ENCODE measurements at places on chromosomes 7 and 10.

DNA sequence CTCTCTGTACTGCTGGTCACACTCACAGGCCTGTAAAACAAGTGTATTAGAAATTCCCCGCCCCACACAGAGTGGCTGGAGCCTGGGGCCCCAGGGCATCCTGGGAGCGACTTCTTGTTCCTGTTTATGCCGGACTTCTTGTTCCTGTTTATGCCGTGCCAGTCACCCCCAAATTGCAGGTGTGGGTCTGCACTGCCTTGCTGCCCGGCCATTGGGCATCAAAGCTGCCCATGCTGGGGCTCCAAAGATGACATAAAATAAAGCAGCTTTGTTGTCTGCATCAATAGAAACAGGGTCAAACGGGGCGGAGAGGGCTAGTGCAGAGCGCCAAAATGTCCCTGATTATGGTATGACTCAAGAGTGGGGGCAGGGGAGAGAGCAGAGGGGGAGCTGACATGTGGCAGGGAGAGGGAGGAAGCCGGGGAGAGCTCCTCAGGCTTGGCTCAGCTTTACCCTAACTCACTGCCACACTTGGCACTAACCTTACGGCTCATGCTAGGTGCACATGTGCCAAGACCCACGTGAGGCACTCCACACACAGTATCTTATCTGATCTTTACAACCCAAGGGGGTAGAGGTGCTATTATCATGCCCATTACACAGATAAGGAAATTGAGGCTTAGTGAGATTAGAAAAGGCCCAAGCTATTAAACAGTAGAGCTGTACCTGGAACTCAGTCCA is 98.4 kb downstream of the PIP4K2A start:
- no peak for DNase-seq

DNA sequence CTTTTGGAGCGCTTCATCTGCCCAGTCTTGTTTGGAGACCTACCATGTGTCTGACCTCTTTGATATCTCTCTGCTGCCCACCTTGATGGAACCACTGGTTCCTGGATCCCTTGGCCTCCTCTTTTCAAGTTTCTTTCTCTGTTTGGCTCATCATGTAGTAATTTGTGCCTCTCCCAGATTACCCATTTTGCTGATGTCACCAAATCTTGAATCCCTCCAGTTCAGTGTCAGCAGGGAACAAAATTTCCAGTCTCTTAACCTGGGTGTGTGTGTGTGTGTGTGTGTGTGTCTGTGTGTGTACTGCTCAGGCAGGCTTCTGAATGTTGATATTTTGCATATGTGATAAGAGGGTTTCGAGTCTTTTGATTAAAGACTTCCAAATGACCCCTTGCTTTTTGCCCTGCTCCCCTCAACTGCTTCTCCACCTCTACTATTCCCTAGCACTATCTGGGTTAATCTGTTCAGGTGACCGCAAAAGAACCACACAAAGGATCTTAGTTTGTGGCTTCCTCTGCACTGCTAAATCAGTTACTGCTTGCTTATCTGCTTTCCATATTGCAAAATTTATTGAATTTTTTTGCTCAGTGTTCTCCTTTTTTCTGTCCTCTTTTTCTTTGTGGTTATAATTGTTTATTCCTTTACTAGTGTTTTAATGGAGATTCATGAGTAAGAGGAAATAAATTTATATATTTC is 25.7 kb downstream of the MYO3A start:
- DNase-seq = no peak

DNA sequence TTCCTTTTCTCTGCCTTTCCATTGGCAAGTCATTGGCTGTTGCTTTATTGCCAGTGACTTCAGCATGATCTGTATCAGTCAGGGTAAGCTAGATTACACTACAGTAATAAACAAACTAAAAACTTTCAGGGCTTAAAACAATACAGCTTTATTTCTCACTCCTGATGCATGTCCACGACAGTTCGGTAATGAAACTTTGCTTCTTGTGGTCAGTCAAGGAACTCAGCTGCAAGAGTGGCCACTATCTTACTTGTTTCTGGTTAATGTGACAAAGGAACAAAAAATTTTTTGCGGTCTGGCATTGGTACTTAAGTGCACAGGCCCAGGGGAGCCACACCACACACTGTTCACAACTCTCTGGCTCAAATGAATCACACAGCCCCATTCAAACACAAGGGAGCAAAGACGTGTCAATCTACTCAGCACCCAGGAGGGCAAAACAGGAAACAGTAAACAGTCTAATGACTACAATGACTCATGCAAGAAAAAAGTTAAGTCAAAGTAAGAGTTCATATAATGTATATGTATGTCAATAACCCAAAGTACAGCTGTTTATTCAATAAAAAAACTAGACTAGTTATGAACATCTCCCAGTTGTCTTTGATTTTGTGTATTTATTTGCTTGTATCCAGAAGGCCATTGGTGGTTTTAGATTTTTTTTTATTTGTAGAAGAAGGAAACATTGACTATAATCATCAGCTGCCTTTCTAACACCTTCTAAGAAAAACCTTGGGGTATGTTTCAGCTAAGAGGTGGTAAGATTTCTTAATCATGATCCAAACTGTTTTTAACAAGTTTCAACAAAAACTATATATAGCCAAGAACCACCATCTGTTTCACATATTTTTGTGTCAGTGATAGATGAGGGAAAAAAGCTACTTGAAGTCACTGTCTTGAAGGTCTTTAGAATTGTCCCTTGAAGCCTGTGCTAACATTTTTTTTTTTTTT is 134.4 kb upstream of the FAM3C start:
- DNase-seq = no peak

DNA sequence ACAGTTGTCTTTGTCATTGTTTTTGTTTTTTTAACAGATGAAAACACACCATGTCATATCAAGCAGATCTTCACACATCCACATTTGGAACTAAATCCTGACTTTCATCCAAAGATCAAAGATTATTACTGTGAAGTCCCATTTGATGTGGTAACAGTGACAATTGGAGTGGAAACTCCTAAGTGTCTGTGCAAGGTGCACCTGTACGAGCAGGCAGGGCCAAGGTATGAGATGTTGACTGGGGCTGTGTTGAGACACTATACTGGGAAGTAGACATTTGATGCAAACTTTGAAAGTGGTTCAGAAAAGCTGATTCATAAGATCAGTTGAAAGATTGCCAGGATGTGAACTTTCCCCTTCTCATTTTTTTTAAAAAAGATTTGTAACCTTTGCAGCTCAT is 152.3 kb downstream of the CPED1 start:
- DNase-seq = no peak

DNA sequence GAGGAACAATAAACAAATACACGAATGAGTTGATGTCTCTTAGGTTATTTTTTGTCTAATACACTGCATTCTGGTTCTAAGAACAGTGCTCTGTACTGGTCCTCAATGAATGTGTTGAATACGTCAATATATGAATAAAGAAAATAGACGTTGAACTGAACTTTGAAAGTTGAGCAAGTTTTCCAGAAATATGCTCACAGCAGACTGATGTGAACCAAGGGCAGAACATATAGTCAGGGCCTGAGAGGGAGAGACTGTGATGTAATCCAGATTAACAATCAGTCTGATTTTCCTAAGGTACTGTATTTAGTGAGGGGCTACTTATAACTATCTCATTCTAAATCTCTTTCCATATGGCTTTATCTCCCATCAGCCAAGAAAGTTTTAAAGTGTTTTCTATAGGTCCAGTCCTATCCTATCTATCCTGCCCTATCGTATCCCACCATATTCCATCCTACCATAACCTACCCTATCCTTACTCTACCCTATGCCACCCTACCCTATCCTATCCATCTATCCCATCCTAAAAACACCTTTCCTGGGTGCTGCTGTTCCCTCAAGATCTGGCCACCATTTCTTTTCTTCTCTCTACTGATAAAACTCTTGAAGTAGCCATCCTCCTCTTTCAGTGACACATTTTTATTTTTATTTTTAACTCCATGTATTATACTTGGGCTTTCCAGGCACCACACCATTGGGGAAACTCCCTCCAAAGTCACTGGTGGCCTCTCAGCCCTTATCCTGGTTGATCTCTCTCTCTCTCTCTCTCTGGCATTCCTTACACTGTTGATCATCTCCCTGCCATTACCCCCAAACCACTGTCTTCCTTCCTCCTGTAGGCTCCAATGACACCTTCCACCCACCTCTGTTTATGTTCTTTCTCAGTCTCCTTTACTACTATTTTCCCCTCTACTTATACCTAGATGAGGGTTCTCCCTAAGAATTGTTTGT is 212.3 kb upstream of the SLC26A5 start:
- DNase-seq = no peak

- no peak for DNase-seq
Measured at GRCh38 chr10:23343591-23344240, 881 bp downstream of the C10orf67 start.

DNA sequence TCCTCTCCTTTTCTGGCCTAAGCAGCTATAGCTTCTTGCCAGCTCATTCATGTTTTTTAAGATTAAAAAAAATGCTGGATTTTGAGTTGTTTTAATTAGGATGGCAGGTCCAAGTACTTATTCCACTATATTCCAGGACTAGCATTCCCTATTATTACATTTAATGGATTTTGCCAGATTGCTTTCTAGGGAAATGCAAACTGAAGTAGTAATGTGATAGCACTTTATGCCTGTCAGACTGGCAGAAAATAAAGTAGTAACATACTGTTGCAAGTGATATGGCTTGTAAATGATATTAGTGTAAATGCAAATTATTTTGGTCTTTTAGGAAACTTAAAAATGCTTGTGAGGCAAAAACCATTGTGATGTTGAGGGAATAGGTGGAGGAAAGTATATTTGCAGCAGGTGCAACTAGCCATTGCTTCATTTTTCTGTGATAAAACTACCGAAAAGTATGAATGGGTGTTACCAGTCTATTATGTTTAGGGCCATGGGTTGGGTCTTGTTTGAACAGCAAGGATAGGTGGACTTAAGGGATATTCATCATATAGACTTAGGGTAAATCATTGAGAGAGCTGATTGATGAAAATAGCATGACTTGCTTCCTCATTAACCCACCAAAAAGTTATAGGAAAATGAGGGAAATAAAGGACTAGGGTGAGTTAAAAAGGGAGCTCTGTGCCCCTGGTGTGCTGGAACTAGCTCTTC is 19.9 kb downstream of the ZNRF2 start:
- peak; percentile 31 for DNase-seq

GRCh38 chr10:122648599-122649428 is 50.8 kb downstream of the C10orf120 start:
- DNase-seq = no peak

- no peak for DNase-seq
Measured at GRCh38 chr7:135905355-135905754, 71.8 kb downstream of the MTPN start.

DNA sequence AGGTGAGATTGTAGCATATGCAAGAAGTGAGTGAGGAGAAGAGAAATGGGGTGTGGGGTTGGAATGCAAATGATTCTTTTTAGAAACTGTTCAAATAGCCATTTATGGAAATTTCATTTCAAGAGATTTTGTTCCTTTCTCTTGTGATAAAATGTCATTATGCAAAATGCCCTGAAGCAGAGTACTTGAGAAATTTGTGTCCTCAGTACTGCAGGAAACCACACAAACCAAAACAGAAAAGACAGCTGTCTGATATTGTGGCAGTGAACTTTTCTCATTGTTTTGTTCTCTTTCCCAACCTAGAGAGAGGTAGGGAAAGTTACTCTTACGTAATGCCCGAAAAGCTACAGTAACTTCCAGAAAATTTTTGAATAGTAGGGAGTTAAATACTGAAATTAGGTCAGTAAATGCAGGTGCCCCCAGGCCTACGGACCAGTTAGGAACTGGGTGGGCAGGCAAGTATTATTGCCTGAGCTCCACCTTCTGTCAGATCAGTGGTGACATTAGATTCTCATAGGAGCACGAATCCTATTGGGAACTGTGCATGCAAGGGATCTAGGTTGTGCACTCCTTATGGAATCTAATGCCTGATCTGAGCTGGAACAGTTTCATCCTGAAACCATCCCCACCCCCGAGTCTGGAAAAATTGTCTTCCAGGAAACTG is 34.0 kb downstream of the DLD start:
- no peak for DNase-seq

DNA sequence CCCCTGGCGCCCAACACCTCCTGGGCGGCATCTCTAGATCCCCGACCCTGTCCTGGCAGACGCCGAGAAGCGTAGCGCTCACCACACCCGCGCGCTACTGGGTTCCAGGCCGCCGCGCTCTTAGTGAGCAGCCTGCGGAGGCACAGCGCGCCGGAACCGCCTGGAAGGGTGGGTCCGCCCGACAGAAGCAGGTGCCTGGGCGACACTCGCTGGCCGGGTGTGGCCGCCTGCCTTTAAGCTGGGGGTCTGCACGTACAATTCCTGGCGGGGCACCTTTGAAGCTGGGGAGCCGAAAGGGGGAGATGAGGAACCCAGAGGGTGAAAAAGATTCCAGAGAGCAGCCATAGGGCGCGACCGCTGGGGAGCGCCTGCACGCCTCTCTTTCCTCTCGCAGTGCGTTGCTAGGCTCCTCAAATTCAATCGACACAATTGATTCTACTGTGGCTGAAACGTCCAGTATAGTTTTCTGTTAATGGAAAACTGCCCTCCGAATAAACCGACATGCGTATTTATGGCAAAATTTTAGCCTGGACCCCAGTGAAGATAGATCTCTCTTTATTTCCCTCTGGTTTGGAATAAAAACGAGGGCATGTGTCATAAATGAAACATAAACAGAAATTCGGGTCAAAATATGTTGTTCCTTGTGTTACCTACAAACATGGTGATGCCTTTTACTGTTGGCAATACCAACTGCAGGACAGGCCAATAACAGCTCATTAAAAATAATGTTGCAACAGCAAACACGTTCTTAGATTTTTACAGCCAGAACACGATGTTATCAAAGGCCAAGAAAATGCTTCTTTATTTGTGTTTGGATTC is 4.6 kb downstream of the HMX3 start:
- DNase-seq = no peak

- no peak for DNase-seq
Measured at GRCh38 chr10:57741751-57742150, 525.9 kb downstream of the IPMK start.

DNA sequence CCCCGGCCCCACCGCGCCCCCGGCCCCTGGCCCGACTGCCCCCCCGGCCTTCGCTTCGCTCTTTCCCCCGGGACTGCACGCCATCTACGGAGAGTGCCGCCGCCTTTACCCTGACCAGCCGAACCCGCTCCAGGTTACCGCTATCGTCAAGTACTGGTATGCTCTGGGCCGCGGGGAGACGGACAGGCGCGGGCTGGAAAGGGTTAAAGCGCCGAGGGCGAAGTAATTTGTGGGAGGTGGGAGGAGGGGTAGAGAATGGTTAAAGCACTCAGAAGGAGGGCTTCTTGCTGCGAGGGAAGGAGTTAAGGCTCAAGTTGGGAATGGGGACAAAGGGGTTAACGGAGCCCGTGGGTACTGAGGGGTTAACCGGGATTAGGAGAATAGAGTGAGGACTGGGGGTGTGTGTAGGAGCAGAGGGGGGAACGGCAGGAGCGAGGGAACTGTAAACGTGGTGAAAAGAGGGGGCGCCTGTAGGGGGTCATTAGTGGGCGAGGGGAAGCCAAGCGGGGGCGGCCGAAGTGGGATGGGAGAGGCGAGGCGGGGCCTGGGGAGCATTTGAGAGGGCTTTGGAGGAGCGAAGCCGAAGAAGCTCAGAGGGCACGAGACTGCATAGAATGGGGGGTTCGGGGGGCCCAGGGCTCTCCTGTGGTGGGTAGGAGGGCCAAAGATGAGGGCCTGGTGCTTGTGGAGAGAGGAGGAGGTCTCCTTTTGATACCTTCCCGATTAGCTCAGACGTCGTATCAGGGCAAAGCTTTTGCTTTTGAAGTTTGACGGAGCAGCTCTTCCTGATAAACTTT is 605 bp downstream of the SUFU start:
- DNase-seq = no peak
